Left lobe of liver (tissue), 2 donors: ENCODE measurements at places on chromosomes 7 and 10.

DNA sequence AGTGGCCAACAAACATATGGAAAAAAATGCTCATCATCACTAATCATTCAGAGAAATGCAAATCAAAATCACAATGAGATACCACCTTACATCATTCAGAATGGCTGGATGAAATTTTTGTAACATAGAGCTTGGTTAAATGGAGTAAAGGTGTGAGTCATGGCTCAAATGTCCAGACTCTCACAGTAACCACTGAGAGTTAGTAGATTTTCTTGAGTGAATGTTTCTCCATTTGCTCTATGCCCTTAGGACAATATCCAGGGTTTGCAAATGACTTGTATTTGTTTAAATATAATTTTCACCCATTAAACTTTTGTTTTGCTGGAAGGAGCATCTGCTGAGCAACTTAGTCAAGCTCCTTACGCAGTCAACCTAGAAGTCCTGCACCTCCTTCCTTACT, 967.2 kb downstream of the XPNPEP1 start:
- DNase-seq = no peak

DNA sequence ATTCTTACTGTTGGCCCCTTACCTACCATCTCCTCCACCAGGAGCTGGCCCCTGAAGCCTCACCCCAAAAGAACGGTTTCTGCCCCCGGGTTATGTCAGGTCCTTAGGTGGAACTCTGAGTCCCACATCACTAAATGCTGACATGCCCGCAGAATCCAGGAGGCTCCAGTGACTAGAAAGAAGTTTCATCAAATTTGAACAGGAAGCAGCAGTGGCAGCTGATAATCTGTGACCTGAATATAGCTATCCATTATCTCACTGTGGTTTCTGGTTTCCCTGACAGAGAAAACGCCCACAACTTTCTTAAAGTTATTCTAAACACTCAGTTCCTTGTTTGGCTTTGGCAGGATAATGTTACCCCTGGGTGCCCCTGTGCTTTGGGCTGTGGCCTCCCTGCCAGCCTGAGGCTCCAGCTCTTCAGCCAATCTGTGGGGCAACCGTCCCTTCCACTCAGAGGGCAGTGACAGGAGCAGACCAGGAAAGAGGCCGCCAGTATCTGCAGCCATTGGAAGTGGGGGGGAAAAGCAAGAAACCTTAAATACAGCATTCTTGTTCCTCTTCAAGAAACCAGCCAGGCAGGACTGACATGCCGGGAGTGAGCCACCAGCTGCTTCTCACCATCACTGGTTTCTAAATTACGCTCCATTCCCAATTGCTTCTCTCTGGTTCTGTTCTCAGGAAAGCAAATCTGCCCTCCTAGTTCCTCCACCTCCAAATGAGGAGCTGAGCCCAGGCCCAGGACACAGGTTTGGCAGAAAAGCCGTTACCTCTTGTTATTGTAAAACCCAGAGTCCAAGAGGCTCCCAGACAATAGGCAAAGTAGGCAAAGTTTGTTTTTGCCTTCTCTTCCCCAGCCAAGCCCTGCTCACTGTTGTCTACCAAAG, 41.2 kb upstream of the VCL start:
- DNase-seq = no peak

- DNase-seq = no peak
Measured at GRCh38 chr7:149704507-149704906, 68.9 kb downstream of the ZNF467 start.

DNA sequence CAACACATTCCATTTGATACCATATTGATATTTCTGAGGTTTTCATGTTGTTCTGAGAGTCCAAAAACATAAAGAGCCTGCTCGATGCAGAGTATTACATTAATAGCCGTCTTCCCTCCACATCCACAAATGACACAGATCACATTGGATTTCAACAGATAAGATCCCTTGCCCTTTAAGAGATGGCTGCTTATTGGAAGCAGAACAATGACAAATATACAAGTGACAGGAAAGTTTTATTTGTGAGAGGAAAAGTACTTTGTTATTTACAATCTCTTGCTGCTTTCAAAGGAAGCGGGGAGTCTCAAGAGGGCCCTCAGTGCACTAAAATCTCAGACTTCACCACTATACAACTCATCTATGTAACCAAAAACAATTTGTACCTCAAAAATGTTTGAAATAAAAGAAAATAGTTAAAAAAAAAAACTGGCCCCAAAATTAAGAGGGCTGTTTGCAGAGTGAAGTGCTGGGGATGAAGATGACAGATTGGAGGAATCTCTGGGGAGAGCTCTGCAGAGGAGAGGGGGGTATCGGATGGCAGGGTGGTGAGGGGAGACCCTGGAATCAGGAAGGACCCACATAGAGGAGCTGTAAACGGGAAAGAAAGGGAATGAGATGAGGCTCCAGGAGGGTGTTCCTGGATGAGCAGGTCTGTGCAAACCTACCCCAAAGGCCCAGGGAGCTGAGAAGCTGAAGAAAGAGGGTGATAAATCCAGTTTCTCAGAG, 42.5 kb upstream of the ZNF438 start:
- no peak for DNase-seq

GRCh38 chr7:15209429-15209828, 306.9 kb upstream of the DGKB start:
- no peak for DNase-seq

DNA sequence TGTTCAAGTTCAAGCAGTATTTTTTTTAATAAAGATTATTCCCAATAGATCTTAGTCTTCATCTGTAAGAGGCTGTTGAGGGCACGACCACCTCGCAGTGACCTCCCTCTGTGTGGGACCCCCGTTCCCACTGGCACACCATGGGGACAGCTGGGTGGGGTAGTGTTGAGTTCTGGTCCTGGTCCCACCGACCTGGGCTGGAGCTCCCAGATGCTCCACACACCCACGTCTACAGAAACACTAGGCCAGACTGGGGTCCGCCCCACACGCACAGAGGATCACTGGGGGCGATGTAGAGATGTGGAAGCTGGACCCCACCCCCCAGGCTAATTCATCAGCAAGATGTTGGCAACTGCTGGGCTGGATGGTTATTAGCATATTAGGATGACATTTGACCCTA, 623.6 kb downstream of the PTPRN2 start:
- DNase-seq = no peak

GRCh38 chr10:120067427-120067826, 174.9 kb downstream of the SEC23IP start:
- no peak for DNase-seq

DNA sequence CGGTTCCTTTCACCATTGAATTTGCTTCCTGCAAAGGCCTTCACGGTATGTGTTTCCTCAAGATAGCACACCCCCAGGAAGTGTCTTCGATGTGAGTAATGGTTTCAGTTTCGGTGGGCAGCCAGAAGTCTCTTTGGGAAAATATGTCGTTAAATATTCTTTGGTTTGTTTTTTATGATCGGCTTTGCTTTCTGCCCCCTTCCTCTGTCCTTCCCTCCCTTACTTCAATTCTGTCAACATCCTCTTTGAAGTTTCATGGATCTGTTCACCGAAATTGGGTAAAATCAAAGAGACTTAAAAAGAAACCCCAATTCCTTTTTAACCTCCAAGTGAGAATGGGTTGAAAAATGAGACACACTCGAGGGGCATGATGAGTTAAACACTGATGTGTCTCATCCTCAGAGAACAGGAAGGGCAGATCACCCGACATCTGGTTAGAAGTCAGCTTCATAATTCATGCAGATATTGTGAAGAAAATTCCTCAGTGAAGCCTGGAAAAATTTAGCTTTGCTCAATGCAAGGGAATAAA, 170.8 kb upstream of the HABP2 start:
- no peak for DNase-seq

- no peak for DNase-seq
Measured at GRCh38 chr7:84722086-84722485, 464.8 kb downstream of the SEMA3D start.

GRCh38 chr7:460374-461116, 59.1 kb downstream of the PDGFA start:
- DNase-seq = no peak

- no peak for DNase-seq
Measured at GRCh38 chr10:33506391-33506790, 171.9 kb upstream of the NRP1 start.

- DNase-seq = no peak
Measured at GRCh38 chr10:123143162-123143824, 4.6 kb upstream of the HMX2 start.

GRCh38 chr7:138755842-138756590, 41.8 kb upstream of the TMEM213 start:
- no peak for DNase-seq

DNA sequence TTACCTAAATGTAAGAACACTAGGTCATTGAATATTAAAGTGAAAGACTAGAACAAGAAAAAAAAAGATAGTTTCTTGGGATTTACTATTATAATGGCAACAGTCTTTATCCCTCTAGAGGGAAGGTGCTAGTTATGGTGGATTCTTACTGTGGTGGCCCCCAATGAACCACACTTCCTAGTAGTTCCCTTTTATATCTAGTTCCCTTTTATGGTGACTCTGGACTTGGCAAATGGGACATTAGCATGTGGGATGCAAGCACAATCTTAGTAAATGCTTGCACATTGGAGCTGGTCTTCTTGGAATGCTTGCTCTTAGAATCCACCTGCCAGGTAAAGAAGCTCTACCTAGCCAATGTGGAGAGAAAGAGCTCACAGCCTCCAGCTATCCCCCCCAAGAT, 430.2 kb downstream of the LRMDA start:
- DNase-seq = no peak

DNA sequence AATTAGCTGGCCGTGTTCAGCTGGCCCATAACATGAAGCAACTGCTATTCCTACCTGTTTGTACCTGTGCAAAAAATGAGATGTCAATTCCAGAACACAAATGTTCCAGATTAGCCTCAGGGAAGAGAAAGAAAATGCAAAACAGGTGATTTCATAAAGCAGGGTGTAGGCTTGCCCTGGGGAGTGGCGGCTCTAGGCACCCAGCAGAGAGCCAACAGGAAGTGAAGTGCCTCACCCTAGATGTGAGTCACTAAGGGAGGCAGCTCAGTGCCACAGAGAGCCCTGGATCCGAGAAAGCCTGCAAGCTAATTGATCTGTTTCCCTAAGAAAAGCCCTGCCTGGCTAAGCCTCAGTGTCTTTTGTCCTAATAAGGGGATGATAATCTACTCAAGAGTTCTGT, 240.0 kb downstream of the ARHGAP21 start:
- DNase-seq = no peak

DNA sequence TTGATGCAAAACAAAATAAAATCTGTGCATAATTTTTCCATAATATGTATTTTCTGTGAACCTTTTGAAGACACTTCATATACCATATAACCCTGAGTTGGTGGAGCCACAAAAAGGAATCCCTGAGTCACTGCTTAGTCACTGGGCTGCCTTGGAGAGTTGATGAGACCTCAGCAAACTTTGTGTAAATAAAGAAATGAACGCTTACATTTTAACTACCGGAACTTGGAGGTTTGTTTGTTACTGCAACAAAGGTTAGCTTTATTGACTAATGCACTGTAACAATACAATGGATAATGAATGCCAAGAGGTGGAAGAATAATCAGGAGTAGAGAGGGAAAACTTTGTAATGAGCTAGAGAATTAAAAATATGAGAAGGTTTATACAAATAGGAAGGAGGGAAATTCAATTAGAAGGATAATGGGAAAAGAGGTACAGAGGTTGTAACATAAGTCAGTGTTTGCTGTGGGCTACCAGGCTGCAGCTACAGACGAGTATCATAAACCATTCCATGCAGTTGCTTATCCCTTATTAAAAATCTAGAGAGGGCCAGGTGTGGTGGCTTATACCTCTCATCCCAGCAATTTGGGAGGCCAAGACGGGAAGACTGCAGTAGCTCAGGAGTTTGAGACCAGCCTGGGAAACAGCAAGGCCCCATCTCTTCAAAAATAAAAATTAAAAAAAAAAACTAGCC, 1042.1 kb downstream of the TYW1 start:
- DNase-seq = no peak

DNA sequence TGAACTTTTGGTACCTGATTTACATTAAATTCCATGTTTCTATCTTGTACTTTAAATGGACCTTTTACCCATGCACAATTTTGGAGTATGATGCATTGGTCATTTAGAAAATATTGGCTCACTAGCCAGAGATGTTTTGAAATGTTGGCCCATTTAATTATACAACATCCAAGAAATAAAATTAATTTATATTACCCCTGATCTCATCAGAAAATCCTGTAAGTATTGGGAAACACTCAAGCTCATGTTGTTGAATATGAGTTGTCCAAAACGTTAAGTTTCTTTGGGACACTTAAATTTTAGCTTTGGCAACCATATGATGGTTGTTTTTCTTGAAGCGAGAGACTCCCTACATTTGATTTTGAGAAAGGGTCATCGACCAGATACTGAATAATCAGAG, 492.7 kb downstream of the RPS24 start:
- DNase-seq = no peak

DNA sequence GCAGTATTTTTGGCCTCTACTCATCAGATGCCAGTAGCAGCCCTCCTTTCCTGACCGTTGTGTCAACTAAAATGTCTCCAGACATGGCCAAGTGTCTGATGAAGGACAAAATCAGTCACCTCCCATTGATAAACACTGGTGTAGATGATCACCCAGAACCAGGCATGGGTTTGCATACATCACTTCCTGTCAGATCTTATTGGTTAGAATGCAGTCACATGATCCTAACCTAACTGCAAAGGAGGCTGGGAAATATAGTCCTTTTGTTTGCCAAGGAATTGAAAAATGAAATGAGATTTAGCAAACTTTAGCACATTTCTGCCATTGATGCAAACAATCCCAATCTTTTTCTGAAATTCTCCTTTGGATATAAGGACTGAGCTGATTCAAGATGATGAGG, 141.4 kb downstream of the BUB3 start:
- no peak for DNase-seq

DNA sequence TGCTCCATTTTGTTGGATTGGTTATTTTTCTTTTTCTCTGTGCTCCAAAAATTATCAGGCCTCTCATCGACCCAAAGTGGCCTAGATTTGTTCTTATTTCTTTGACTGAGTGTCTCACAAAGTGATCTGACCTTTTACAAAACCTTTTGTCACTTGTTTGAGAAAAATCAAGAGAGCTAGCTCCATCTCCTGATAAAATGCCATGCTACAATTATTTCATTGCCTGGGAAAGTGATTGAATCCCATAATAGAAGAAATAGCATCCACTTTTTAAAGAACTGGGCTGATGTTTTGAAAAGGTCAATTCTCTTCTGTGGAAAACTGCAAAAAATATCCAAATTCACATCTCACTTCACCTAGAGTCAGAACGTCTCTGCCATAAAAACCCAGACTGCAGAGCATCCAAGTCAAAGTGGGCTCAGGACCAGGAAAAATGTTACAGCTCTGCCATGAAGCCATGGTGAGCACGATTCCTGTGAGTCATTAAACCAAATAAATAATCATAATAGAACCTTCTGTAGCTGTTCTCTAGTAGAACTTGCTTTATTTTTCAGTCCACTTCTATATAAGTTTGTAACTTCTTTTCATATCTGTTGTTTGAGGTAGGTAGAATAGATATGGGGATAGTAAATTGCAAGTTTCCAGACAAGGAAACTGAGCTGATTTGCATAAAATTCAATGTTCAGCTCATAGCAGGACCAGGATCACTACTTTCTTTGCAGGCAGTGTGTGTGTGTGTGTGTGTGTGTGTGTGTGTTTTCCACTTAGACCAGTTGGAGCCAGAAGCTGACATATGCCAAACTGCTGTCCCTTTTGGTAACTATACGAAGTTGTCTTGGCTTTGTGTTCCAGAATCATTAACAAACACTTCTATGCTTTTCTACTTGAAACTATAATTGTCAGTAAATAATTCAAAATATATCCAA, 632.5 kb upstream of the ANKRD30A start:
- no peak for DNase-seq

GRCh38 chr10:50874723-50875122, 10.7 kb downstream of the A1CF start:
- DNase-seq = no peak
